Stimulated activated CD8-positive, alpha-beta memory T cell treated with anti-CD3 and anti-CD28 coated beads, Interleukin-4, amount 100 ng/mL, for 4 hours (primary cell): ENCODE measurements at places on chromosomes 7 and 10.

- no peak for DNase-seq
Observed at GRCh38 chr10:33260403-33261149, 73.9 kb downstream of the NRP1 start.

DNA sequence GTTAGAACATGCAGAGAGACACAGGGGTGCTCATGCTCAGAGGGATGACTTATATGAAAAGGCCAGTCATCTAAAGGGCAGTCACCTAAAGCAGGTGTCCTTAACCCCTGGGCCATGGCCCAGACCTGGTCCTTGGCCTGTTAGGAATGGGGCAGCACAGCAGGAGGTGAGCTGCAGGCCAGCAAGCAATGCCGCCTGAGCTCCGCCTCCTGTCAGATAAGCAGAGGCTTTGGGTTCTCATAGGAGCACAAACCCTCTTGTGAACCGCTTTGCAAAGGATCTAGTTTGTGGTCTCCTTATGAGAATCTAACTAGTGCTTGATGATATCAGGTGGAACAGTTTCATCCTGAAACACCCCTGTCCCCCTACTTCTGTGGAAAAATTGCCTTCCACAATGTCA lies 14.5 kb downstream of the ANKRD7 start:
- DNase-seq: no peak

- DNase-seq: no peak
Observed at GRCh38 chr7:116601426-116601825, 70.6 kb upstream of the MET start.

- DNase-seq: no peak
Observed at GRCh38 chr10:37479469-37479868, 354.1 kb downstream of the ANKRD30A start.

GRCh38 chr10:104297697-104298660 lies 29.0 kb downstream of the GSTO2 start:
- DNase-seq: no peak

- no peak for DNase-seq
Observed at GRCh38 chr10:132912713-132913558, 29.4 kb downstream of the CFAP46 start.

DNA sequence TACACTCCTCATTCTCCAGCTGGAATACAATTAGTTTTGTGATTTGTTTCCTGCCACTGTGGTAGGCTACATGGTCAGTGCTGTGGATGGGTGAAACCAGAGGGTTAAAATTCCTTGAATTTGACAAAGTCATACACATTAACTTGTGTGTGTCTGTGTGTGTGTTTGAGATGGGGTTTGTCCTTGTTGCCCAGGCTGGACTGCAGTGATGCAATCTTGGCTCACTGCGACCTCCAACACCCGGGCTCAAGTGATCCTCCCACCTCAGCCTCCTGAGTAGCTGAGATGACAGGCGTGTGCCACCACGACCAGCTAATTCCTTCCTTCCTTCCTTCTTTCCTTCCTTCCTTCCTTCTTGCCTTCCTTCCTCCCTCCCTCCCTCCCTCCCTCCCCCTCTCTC lies 24.8 kb upstream of the GIMAP8 start:
- no peak for DNase-seq

DNA sequence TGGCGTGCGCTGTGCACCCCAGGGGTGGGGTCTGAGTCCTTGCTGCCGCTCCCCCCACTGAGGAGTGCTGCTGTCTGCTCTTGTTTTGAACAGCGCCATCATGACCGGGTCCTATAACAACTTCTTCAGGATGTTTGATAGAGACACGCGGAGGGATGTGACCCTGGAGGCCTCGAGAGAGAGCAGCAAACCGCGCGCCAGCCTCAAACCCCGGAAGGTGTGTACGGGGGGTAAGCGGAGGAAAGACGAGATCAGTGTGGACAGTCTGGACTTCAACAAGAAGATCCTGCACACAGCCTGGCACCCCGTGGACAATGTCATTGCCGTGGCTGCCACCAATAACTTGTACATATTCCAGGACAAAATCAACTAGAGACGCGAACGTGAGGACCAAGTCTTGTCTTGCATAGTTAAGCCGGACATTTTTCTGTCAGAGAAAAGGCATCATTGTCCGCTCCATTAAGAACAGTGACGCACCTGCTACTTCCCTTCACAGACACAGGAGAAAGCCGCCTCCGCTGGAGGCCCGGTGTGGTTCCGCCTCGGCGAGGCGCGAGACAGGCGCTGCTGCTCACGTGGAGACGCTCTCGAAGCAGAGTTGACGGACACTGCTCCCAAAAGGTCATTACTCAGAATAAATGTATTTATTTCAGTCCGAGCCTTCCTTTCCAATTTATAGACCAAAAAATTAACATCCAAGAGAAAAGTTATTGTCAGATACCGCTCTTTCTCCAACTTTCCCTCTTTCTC lies 26.0 kb downstream of the BNIP3 start:
- DNase-seq: no peak

DNA sequence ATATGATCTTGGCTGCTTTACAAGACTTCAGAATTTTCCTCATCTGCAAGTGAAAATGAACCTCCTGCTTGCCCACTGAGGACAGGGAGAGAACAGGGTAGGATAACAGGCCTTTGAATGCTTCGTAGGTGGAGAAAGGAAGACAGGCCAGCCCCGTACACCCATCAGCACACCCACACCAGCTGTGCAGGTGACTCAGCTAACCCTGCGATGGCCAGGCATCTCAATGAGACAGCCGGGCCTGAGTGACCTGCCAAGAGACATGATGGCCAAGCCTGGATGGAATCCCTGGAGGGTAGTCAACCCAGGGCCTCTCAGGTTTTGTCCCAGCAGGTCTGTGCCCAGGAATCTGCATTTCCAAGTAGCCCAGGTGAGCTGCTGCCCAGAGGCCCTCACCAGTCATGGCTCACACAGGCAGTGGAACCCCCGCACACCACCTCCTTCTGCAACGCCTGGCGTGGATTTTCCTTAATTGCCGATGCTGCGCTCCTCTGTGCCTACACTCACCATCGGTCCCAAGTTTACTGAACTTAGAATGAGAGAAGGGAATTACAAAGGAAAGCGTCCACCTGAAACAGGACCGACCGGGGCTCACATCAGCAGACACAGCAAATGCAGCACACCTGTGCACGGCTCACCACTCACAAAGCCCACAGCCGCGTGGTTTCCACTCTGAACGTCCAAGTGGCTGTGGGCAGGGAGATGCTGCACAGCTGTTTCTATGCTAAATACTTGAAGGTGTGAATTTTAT lies 163.7 kb downstream of the DIP2C start:
- no peak for DNase-seq

DNA sequence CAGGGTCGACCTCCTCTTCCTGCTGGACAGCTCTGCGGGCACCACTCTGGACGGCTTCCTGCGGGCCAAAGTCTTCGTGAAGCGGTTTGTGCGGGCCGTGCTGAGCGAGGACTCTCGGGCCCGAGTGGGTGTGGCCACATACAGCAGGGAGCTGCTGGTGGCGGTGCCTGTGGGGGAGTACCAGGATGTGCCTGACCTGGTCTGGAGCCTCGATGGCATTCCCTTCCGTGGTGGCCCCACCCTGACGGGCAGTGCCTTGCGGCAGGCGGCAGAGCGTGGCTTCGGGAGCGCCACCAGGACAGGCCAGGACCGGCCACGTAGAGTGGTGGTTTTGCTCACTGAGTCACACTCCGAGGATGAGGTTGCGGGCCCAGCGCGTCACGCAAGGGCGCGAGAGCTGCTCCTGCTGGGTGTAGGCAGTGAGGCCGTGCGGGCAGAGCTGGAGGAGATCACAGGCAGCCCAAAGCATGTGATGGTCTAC lies 46.9 kb downstream of the VWA2 start:
- no peak for DNase-seq

DNA sequence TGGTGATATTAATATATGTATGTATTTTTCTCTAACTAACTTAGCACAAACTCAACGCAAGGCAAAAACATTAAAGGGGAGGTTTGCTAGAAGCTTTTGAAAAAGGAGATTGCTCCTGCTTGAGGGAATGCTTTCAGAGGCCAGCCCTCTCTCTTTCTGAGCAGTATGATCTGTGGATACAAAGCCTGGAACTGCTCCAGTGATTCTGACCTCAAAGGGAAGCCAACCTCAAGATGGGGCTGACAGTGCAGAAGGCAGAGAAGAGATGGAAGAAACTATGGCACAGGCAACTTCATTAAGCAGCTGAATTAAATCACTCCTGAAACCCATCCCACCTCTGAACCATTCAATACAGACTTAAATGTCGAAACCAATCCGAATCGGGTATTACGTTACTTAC lies 102.4 kb downstream of the USP6NL start:
- DNase-seq: no peak

GRCh38 chr10:3208481-3209406 lies 36.2 kb upstream of the PITRM1 start:
- no peak for DNase-seq

- DNase-seq: no peak
Observed at GRCh38 chr7:158311791-158312190, 275.8 kb downstream of the PTPRN2 start.

DNA sequence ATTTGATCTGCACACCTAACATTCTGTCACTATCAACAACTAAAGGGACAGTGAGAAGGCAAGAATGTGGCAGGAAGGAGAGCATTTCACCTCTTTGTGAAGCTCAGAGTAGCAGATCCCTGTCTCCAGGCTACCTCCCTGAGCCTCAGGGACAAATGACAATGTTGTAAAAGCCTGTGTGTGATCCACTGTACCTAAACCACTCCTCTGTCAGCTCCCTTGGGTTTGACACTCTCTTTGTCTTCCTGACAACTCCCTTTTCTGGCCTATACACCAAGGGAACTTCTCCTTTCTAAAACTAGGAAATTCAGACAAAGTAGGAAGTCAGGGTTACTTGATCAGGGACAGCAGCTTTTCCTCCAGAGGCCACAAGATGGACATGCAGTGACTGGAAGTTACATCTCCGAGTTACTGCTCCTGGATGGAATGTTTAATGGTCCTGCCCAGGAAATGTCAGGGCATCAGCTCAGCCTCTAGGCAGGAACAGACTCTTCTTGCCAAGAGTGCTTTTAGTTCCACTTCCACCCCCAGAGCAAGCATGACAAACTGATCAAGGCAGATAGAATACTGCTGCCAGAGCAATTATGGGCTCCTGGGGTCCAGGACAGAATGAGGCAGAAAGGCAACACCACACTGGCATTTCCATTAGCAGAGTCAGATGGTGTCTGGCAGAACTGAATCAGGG lies 1014.5 kb upstream of the LRRTM3 start:
- DNase-seq: no peak

GRCh38 chr10:7547829-7548228 lies 118.9 kb downstream of the ITIH5 start:
- DNase-seq: no peak

DNA sequence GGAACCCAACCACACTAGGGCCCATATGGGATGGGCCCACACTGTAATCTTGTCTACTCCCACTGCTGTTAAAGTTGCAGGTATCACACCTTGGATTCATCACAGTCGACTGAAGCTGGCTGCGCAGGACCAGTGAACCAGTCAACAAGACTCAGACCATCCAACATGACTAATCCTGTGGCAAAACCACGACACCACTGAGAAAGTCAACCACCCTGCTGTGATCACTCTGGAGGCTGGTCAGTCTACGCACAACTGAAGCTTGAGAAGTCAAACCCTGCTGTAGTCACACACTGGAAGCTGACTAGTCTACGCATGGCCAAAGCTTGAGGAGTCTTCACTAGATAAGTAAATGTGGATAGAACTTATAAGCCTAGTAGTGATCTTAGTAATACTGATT lies 9.6 kb upstream of the CYREN start:
- DNase-seq: no peak

- DNase-seq: no peak
Observed at GRCh38 chr10:61754587-61755550, 92.1 kb downstream of the CABCOCO1 start.

- DNase-seq: no peak
Observed at GRCh38 chr10:127973791-127974311, 66.9 kb downstream of the PTPRE start.

DNA sequence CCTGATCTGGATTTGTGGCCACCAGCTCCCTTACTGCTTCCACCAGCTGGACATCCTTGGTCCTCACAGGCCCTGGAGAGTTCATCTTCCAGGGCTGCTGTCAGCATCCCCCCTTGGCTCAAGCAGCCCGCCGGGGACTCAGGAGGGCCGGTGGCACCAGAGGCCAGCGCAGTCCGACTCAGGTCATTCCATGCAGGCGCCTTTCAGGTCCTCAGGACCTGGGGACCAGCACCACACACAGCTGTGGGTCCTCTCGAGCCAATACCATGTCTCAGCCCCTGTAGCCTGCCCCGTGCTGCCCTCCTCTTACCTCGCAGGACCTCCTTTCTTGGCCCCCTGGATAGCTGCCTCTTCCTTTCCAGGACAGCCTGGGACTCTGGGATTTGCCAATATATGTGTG lies 145.5 kb downstream of the BMS1 start:
- DNase-seq: no peak

DNA sequence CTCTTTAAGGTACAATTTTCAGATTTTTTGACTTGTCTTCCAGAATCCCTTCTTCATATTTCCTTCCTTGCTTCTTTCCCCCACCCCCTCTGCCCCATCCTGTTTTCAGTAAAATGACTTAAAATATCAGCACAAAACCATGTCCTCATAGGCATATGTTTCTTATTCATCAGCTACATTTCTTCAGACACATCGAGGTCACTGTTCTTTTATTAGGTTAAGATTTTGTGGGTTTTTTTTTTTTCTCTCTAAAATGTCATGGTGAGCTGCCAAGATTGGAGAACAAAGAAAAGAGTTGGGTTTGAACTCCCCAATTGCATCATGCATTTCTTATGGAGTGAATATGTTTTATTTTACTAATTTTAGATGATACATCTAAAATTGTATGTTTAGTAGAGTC lies 35.8 kb downstream of the LAMB4 start:
- DNase-seq: no peak

- DNase-seq: no peak
Observed at GRCh38 chr7:157584420-157584819, 247.6 kb downstream of the DNAJB6 start.

DNA sequence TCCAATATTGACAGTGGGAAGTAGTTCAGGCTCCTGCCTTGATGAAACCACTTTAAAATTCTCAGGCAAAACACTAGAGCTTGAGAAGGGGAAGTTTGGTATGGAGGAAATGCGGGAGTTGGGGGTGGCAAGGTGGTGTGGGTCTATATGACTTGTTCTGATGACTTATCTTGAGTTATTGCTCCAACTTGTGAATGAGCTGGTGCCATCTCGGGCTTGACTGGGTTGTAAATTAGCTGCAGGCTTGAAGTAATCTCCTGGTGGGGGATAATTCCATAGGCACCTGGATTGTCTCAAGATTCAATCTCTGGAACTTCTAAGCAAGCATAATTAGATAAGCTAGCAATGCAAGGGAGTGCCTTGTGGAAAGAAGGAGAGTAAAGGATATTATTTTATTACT lies 29.0 kb downstream of the MRPL32 start:
- DNase-seq: no peak

DNA sequence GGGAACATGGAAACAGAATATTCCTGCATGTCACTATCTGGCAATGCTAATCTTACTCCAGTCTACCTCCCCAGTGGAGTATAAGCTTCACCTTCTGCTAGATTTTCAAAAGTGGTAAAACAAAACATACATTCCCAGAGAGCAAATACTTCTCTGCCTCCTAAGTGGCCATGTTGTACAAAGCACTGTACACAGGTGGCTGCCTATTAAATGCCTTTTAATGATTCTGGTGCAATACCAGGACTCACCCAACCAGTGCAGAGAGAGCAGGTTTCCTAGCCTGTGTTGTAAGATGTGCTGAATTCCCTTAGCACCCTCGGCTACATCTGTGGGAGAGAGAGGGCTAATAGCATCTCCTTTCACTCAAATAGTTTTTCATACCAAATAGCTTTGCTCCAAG lies 684.3 kb upstream of the NRP1 start:
- no peak for DNase-seq

- no peak for DNase-seq
Observed at GRCh38 chr7:23672033-23672432, 8.0 kb upstream of the FAM221A start.

- no peak for DNase-seq
Observed at GRCh38 chr10:131905603-131906268, 4.9 kb downstream of the PPP2R2D start.
